ENCODE measurements at places on chromosomes 7 and 10.
A peak's percentile ranks its signal among the peaks of the same experiment; 100 is the strongest.

- DNase-seq = no peak
Measured at GRCh38 chr10:81984428-81984827, 109.4 kb downstream of the NRG3 start.

GRCh38 chr7:123600876-123601275 lies 745 bp upstream of the ASB15 start:
- DNase-seq = no peak

GRCh38 chr7:11261470-11261869 lies 287.8 kb downstream of the PHF14 start:
- DNase-seq = no peak

DNA sequence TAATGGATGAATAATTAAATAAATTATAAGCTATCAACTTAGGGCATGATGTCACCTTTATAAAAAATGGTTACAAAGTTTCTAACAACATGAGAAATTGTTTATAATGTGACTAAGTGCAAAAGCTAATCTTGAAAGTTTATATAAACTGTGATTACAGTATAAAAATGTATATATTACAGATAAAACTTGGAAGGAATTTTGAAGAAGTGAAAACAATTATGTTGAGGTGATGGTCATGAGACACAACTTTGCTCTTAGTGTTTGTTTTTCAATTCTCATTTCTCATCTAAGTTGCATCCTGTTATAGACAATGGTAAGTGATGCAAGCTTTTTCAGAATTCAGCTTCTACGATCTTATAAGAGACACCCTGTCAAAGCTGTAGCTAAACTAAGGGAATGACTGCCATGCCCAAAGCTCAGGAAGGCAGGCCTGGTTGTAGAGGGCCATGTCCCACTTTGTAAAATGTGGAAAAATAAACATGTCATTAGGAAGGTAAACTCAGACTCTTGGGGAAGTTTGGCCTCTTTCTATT lies 23.9 kb downstream of the MACC1 start:
- no peak for DNase-seq

DNA sequence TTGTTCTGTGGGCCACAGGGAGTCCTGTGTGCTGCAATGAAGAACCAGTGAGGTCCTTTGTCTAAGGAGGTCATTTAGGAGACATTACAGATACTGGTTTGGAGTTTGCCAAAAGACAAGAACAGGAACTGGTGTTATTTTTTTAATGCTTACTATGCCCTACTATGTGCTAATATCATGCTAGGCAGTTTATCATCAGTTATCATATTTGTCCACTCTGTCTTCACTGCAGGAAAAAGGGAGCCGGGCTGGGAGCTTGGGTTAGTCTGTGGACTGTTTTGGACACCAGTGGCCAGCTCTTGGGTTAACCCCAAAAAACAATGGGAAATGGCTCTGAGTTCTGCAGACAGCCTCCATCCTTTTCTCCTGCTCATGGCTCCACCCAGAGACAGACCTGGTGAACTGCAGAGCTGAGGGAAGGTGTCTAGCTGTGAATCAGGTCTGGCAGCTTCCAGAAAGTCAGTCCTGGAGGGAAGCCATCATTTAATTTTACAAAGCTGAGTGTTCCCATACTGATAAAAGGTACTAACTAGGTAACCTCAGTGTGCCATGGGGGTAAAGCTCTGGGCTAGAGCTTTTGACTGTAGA lies 101.2 kb upstream of the ZNF746 start:
- peak; percentile 31 for DNase-seq

- DNase-seq = no peak
Measured at GRCh38 chr7:154975984-154976383, 26.9 kb downstream of the PAXIP1 start.

DNA sequence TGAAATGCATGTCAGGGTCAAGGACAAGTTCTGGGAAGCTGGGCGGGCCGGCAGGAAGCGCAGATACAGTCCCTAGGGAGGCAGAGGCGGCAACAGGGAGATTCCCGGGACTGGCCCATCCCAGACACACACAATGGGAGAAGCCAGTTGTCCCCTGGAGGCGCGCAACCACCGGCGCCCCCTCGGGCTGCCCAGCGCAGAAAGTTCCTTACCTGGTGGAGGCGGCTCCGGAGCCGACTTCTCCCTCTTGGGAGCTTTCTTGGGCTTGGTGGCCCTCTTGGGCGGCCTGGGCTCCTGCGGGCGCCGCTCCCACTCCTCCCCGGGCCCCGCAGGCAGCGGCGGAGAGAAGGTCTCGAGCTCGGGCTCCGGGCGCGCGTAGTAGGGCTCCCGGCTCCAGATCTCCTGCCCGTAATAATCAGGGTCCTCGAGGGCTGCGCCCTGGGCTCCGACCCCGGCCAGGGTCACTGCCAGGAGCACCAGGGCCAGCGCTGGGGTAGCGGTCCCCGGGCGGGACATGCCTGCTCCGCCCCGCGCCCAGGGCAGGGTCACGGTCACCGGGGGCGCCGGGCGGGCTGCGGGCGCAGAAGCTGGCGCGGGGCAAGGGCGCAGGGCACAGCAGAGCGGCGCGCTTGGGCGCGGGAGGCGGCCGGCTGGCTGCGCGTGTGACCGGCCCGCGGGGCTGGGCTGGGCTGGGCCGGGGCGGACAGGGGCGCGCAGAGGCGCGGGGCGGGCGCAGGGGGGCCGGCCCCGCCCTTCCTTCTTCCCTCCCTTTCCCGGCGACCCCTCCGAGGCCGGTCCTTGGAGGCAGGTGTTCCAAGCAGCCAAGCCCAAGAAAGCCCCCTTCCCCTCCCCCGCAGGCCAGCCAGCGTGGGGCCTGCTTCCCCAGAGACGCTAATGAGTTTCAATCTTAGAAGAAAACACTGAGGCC lies at the start of gene CPXM2:
Gene CPXM2 (minus strand): TSS at position 664 of the 928 bp plus-strand sequence. CDS start 148 bp downstream, at position 516.
- DNase-seq = no peak

DNA sequence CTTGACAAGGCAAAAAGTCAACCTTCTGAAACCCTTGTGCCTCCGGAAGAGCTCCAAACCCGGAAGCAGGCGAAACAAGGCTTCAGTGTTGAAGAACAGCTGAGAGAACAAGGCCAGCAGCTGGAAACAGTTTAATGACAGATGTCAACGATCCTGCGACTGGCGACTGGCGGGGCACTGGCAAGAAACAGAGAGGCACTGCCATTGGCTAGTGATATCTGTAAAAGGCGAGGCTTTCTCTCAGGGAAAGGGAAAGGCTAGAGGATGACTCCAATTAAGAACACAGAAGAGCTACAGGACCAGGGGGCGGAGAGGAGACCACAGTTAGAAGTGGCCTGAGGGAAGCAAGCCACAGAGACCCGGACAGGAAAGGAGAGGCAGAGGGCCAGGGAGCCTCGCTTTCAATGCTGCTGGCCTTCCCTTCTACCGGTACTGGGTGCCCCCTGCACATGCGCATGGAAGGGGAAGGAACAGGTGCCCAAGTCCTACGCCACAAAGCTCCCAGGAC lies 19.4 kb downstream of the ITGB1 start:
- no peak for DNase-seq

DNA sequence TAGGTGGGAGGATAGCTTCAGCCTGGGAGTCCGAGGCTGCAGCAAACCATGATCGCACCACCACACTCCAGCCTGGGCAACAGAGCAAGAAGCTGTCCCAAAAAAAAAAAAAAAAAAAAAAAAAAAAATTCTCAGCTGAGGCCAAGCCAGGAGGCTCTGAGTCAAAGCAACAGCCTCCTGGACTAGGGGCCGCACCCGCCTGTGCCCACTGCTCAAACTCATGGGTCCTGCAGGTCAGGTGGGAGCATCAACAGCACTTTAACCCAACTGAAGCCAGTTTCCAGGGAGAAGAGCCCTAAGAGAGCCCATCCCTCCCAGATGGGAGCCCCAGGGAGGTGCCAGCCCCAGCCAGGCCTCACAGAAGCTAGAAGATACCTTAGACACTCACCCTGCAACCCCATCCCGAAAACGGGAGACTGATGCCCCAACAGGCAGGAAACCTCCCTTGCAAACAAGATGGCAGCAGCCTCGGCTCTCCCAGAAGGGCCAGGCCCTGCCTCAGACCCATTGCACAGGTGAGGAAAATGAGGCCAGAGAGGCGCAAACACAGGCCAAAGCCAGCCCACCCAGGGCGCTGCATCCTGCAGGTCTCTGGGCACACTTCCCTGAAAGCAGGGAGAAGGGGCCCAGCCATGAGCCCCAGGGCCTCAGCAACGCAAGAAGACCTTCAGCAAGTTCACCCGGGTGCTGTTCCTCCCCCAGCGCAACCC lies 11.0 kb downstream of the PDGFA start:
- DNase-seq = no peak

DNA sequence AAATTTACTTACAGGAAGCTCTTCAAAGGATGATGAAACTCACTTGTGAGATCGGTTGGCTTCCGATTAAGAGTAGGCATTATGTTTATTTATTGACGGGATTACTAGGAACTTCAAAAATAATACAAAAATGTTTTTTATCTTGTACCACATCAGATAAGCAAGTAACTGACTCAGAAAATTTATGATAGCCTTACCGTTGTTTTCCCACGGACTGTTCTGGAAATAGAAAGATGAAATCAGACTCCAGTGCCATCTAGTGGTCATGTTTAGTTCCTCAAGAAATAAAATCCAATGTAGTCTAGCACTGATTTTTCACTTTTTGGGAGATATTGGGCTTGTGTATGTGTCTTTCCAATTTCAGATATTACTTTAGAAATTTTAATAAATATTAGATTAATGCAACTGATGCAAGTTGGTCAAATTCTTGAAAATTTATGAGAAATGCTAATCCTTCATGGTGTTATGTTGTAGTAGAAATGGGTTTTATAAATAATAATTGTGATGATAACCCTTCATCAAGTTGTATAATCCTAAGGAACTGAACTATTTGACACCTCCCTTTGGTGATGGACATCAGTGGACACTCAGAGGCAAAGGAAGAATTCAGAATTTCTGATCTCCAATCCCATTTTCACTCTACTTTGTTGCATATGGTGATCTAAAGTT lies 168.8 kb downstream of the TMEM26 start:
- peak; percentile 70 for DNase-seq

GRCh38 chr10:78889536-78890063 lies 179.2 kb upstream of the ZMIZ1 start:
- DNase-seq = no peak

- no peak for DNase-seq
Measured at GRCh38 chr7:106807474-106807873, 57.6 kb upstream of the PIK3CG start.

DNA sequence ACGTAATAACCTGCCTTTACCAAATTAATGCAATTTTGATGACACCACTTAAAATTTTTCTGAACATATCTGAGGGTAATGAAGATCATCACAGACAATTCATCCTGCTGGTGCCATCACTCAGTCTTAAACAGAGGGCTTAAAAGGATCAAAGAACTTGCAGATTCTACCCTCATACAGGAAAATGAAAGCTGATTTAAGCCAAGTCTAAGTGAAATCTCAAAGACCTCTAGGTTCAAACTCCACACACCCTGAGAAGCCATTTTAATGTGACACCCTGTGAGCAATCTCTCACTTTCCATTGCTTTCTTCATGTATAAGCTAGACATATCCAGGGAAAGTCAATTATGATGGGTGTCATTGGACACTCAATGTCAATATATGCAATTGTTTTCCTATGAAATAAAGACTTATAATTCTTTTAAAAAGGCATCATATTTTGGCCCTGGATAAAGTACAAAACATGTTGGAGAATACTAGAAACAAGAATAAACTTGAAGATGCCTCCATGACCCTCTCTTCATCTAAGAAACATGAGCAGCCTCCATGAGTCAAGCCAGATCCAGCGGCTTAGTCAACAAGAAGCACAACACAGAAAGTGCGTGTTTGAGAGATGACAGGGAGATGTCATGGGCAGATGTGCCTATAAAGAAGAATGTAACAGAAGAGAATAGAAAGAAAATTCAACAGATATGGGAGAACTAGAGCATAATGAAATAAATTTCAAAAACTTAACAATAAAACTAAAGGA lies 291.9 kb downstream of the PARD3 start:
- DNase-seq = no peak

DNA sequence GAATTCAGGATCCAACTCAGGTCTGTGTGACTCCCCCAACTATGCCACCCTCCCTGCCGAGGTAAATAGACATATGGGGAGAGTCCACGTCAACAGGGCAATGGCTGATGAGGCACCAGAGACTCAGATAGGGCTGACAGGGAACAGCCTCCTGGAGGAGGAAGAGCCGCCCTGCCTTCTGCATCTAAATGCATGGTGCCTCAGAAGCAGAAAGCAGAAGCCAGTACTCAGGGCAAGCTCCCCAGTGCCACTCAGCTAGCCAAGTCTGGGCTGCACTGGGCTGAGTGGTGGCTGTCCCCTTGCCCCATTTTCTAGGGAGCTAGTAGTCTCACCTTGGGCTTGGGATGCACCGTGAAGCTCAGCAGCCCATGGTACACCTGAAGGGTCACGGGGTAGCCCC lies 11.0 kb downstream of the RRP12 start:
- no peak for DNase-seq

- DNase-seq = no peak
Measured at GRCh38 chr7:140440593-140440992, 36.7 kb downstream of the RAB19 start.

- DNase-seq = no peak
Measured at GRCh38 chr10:124012583-124012982, 80.8 kb downstream of the CHST15 start.

Measured in common myeloid progenitor, CD34-positive (primary cell).